Right ventricle myocardium superior (tissue), 1 donor: ENCODE measurements at places on chromosomes 5 and 9. TPM values are rescaled to one million over a fixed set of nuclear protein-coding genes. Genes with fewer than 3 reads are reported as not detected.

DNA sequence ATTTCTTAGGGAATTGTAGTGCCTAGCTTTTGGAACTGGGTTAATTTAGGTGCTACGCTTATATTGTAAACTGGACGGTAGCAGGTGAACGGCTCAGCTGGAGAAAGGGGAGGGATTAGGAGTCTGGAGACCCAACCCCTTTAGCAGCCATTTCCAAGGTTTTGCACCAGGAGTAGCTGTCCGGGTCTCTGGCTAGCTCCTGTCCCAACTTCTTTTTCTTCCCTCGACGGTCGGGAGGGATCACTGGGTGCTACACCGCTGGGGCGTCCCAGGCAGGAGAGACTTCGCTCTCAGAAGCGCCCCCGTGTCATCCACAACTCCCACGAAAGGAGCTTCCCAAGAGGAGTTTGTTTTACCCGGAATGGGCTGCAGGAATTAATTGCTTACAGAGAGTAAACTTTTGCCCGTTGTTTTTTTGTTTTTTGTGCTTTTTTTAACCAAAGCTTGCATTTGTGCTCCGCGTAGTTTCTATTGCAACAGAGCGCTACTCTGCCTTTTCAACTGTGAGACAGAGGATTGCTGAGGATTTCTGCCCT, 1640.9 kb upstream of the C9orf72 start:
- no peak for DNase-seq

- no peak for DNase-seq
Measured at GRCh38 chr5:124462751-124463150, 283.7 kb downstream of the ZNF608 start.

Gene ZMAT2
- 29.6 TPM for total RNA-seq

Gene RANBP17
- 2.9 TPM for total RNA-seq
